ENCODE measurements at places on chromosomes 5 and 9.

DNA sequence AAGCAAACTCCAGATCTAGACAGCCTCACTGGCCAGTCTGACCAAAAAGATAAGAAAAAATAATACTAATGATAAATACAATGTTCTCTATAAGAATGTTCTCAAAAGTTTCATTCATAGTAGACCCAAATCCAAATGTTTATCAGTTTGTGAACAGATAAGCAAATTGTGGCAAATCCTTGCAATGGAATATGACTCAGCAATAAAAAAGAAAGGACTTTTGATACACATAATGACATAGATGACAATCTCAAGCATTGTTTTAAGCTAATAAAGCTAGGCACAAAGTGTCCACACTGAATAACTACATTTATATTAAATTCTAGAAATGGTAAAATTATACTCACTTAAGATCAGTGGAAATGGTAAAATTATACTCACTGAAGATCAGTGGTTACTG, 195.4 kb upstream of the TYRP1 start:
- DNase-seq, result no peak

- DNase-seq, result no peak
These were observed 48.2 kb downstream of the RXRA start for GRCh38 chr9:134374301-134375010.

GRCh38 chr9:135509458-135509857, 9.0 kb downstream of the MRPS2 start:
- no peak for DNase-seq

GRCh38 chr9:88754886-88755285, 219.9 kb downstream of the NXNL2 start:
- DNase-seq, result no peak

DNA sequence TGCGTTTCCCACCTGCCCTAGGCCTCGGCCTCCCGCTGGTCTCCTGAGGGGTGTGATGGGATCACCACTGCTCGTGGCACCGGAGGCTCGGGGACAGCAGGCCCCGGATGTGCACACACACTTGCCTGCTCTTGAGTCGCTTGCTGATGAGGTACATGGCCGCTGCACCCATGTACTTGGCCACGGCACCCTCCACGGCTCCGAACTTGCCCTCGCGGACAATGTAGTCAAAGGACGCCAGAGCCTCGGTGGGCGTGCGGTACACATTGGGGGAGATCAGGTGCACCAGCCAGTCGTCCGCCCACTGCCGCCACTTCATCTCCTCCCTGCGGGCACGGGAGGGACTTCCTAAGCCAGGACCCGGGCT, 4.7 kb downstream of the PTGES2 start:
- DNase-seq, result no peak

- no peak for DNase-seq
These were observed 334.1 kb upstream of the CD180 start for GRCh38 chr5:67530609-67531255.

GRCh38 chr9:21053851-21054250, 22.4 kb upstream of the HACD4 start:
- no peak for DNase-seq

GRCh38 chr5:172118891-172119290, 69.1 kb downstream of the STK10 start:
- no peak for DNase-seq

DNA sequence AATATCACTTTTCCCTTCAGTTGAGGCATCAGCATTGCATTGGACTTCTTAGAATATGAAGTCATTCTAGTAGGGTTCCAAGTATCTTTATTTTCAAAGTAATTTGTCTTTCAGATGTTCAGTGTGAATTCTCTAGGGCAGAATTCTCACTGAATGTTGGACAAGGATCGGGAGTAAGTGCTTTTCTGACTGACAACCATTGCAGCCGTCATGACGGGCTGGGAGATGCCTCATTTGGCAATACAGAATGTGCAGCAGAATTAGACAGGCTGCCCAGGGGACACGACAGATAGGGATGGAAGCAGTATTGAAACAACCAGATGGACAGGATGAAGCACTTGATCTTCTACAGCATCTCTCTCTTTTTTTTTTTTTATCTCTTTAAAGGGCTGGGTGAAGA, 129.0 kb downstream of the ICE1 start:
- no peak for DNase-seq

- DNase-seq, result no peak
These were observed 147.8 kb upstream of the MEF2C start for GRCh38 chr5:89030798-89031197.

GRCh38 chr5:136054142-136055019, 25.6 kb downstream of the TGFBI start:
- DNase-seq, result no peak

DNA sequence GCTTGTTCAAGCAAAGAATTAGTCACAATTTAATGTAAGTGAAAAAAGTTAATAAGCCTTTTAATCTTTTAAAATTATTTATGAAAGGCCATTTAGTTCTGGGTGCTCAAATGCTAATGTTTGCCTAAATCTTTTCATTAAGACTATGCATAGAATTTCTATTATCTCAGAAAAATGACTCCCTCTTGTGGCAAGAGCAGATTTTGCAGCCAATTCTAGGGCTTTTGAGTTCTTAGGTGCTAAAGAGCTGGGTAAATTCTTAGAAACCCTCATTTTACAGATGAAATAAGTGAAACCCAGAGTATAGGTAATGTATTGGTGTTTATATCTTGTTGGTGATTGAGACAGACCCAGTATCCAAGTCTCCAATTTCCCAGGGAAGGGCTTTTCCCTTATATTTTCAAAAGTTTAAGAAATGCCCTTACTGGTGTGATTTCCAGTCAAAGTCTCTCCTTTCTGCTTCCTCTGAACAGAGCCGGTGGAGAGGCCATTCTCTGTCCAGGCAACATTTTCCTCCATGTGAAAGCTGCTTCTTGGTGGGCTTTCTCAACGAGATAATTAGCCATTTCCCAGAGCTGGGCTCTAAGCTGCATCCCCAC, 24.1 kb upstream of the PCSK5 start:
- peak; percentile 71 for DNase-seq
